ENCODE measurements at places on chromosomes 2 and 18.

DNA sequence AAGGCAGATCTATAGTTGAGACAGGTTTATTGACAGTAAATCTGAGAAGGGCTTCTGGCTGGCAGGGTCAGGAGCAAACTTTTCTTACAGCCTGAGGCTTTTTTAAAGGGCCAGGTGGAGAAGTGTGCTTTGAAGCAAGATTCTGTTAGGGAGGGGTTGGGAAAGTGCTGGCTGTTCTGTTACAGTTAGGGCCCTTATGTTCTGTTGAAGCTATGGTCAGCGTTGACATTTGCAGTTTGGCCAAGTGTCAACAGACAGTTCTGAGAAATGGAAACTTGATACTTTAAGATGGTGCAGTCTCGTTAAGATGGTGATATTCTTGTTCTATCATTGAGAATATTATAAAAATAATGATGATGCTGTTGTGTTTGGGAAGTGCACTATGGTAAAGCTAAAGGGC is 154.2 kb downstream of the RDH14 start:
- no peak for ATAC-seq

DNA sequence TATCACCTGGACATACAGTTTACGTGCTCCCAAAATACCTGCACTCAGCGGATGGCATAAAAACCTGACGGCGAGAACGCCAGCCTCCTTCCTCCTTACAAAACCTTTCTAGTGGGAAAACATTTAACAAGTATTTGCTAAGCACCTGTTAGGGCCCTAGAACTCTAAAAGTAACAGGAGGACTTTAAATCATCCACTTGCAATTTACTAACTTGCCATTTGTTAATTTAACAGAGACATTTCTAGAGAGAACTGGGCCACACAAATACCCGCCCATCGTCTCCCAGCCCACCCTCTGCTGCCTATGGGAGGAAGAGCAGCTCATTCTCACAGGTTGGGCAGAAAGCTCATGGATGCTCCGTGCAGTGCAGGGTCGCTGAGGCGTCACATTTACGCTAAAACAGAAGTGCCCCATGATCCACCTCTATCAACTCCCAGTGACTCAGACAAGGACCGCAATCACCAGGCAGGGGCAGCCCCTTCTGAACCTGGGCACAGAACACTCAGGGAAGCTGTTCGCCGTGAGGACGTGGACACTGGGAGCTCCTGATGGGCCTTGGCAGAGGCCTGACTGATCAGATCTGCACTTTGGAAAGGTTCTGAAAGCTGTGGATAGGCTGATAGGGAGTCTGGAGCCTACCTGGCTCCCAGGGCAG is 106.9 kb downstream of the HDAC4 start:
- peak; percentile 74 for ATAC-seq

GRCh38 chr2:203330434-203330833 is 2.2 kb downstream of the ABI2 start:
- ATAC-seq: no peak

DNA sequence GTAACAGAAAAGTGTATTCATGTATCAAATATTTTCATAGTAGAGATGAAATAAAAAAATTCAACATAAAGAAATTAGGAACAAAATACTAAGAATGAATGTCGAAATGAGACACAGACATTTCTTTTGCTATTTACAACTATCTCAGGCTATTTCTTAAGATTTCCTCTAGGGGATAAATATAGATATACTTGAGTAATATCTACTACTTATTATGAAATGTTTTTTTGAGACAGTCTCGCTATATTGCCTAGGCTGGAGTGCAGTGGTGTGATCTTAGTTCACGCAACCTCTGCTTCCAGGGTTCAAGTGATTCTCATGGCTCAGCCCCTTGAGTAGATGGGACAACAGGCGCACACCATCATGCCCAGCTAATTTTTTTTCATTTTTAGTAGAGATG is 326.1 kb downstream of the RNF144A start:
- no peak for ATAC-seq

DNA sequence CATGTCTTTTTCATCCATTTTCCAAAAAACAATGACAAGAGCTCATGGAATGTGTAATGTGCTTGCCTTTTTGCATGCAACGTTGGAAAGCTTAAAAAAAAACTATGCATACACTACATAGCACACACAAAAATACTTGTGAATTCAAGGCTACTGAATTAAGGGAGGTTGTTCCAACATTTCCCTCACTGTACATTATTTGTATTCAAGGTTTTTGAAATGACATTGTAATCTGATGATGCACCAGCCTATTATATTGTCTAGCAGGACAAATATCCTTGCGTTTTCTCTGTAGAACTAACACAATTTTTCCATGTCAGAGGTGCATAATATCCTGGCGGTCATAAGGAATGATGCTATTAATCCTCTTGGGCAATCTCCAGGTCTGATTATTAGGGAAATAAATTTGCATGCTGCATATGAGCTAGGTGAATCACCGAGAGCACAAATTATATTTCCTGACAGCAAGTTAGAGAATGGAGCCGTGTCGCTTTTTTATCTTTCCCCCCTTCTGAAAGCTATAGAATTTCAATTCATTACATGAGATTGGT is 836.9 kb upstream of the FANCL start:
- no peak for ATAC-seq

DNA sequence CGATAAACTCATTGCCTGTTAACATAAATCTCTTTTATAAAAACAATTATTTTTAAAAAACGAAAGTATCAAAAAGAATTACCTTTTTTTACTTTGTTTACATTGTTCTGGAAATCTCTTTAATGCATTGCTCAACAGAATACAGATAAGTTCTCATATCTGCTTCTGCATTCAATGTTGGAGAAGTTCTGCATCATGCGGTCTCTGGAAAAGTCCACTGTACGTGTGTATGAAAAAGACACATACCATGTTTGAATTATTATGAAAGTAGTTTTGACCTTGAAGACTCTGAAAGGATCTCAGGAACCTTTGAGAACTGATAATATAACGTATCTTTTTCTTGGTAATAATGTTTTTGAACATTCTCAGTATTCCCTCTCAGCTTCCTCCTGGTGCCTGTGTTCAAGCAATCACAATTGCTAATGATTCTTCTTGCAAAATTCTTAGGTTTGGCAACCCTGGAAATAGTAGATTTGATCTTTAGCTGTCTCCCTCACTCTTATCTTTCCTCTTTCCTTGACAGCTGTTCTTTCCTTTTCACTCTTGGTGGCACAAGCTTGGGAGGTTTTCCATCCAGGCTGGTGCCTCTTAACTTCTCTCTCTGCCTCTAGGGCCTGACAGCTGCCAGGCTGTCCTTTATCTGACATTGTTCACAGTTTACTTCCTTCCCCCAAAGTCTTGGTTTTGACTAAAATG is 12.4 kb upstream of the IL1R1 start:
- ATAC-seq: no peak

GRCh38 chr18:48957136-48957535 is 6.4 kb upstream of the SMAD7 start:
- no peak for ATAC-seq

DNA sequence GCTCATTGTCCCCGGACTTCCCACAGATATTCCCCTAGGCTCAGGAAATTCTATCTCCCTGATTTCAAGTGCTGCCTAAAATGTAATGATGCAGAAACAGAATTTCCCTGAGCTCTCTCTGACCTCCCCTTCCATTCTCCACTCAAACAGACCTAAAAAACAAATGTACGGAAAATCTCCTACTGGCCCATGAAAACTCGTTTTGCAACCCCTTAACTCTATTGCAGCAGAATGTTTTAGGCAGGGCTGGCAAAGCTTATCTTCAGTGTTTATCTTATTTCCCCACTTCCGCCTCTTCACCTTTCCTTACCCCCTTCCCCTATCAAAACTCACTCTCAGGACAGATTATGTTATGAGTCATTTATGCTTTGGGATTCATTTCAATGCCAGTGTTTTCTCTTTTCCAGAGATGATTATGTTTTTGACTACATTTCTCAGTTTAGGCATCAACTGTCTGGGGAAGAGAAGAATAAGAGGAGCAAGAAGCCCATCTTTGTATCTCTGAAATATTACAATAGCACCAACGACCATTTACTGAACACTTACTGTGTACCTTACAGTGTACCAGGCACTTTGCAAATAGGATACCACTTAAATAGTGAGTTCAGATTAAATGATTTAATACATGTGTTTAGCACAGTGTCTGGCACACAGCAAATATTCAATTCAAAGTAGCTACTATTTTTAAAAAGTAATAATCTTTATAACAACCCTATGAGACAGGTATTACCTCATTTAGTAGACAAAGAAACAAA is 53.9 kb upstream of the STPG4 start:
- ATAC-seq: no peak

- no peak for ATAC-seq
Measured at GRCh38 chr2:42783511-42783910, 8.9 kb downstream of the HAAO start.

DNA sequence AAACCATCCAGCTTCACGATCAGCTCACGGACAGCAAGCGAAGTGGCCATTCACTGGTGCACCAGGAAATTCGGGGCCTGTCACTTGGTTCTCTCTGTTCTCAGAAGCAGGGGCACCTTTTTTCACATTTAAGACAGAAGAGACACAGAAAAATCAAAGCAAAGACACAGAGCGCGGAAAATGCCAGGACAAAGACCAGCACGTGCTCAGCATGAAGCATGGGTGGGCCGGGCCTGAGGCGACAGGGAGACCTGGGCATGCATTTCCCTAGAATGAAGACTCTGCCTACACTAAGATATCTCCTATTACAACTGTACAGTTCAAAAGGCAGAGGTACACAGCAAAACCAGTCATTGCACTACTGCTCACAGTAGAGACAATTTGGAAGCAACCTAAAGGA is 117.4 kb upstream of the ID2 start:
- no peak for ATAC-seq

- no peak for ATAC-seq
Measured at GRCh38 chr18:52220062-52220591, 119.9 kb upstream of the DCC start.

DNA sequence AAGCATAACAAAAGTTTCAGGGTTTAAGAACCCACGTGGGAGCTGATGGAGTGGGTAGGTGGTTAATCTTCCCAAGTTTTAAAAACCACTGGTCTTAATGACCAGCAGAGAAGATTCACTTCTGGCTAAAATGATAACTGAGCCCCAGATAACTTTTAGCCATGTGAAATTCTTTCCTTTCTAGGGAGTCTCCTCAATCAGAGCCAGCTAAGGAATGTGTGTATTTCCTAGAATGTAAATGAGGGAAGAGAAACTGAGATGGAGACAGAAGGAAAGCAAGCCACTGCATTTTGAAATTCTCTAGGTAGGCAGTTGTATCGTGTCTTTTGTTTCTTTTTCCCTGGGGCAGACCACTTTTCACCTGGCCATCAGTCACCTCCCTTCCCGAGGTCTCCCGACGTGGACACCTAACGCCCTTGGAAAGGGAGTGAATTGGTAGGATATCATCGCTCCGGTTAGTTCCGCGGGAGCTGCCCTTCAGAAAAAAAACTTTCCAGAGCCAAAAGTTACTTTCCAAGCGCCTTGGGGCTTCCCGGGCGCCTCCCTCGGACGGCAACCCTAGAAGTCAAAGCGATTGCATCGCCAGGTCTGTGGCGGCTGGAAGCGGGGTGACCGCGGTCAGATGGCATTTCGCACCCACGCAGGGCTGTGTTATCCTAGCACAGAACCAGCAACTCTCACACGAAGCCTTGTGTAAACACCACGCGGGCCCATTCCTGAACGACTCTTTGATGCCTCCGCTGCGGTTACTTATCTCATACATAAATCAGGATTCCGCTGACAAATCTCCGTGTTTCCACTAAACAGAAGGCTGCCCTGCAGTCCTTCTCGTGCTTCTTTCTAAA is 1.3 kb downstream of the COLEC12 start:
- ATAC-seq: no peak

DNA sequence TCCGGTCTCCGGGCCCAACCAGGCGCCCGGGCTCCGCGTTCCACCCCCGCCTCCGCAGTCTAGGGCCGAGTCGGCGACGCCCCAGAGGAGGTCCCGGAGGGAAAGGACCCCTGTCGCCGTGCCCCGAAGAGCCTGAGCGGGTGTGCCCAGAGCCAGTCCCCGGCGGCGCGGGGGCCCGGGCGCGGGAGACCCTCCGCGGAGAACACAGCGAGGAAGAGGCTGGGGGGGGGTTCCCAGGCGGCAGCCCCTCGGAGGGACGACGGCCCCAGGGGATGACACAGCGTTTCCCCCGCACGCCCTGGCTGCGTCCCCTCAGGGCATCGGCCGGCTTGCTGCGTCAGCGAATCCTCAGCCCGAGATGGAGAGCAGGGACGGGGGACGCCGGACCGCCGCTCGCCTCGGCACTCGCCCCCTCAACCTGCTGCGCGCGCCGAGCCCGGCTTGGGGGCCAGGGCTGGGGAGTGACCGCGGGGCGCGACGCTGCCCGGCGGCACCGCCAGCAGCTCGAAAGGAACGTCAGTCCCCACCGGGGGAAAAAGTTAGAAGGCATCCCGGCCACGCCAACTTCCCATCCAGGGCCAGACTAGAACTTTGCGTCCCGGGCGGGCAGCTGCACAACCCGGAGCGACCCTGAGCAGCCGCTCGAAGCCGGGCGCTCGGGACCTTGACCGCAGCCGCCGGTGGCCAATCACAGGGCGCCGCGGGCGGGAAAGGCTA is 711 bp downstream of the SFXN5 start:
- peak; percentile 11 for ATAC-seq

- ATAC-seq: peak; percentile 33
Measured at GRCh38 chr2:241354668-241355658, 1.1 kb upstream of the FARP2 start.

- ATAC-seq: peak; percentile 58
Measured at GRCh38 chr2:60560734-60561644, 7.5 kb upstream of the BCL11A start.

GRCh38 chr2:128309280-128310093 is 9.2 kb downstream of the HS6ST1 start:
- no peak for ATAC-seq

DNA sequence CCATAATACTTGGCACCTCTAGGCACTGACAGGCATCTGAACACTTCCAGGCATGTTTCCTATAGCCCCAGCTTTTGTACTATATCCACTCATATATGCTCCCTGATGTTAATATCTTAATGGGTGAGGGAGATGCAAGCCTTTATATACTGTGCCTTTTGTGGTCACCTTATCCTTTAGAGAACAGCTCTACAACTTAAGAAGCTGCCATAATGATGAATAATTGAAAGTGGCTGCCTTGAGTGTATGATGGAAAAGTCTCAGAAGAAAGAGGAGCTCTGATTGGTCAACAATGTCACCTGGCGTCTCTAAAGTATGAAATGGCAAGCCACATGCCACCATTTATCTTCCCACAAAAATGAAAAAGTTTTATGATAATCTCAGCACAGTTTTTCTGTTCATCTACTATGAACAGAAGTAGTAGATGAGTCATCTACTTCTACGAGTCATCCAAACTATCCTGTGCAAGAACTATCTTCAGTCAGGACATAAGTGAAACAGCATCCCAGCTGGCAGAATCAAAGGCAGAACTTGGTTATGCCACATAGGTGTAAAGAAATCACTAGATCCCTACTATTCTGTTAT is 997.9 kb upstream of the CELF4 start:
- no peak for ATAC-seq

DNA sequence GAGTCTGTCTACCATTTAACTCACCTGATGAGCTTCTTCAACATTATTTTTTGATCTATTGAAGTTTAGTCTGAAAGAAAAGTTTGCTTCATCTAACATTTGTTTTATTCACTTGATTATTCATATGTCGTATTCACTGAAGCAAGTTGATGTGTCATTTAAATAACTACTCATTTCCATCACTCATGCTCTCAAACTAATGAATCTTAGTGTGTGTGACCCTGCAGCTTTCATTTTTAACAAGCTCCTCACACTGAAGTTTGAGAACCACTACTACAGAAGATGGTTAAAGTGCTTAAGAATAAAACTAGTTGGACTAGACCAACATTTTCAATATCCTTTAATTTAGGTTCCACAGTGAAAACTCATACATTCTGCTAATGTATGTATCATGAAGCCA is 1.8 kb upstream of the ABI2 start:
- ATAC-seq: peak; percentile 81

- ATAC-seq: no peak
Measured at GRCh38 chr2:218149848-218150440, 16.8 kb downstream of the CXCR1 start.
